Brain microvascular endothelial cell (primary cell): ENCODE measurements at places on chromosomes 1 and 21.

- DNase-seq, result no peak
Measured at GRCh38 chr1:94629259-94630181, 88.0 kb upstream of the F3 start.

DNA sequence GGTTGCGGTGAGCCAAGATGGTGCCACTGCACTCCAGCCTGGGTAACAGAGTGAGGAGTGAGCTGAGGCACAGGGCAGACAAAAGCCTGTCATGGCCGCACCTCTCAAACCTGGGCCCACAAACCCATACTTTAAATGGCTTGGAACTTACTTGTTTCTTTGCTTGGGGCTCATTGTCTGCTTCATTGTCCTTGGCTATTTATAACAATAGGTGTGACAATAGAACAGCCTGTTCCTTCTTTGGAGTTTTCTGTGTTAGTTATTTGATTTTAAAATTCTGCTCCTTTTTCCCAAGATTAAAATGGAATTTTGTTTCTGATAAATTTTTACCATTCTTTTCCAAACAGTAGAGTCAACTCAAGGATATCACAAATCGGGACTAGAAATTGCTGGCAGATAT is 94.7 kb downstream of the PBX1 start:
- no peak for DNase-seq

DNA sequence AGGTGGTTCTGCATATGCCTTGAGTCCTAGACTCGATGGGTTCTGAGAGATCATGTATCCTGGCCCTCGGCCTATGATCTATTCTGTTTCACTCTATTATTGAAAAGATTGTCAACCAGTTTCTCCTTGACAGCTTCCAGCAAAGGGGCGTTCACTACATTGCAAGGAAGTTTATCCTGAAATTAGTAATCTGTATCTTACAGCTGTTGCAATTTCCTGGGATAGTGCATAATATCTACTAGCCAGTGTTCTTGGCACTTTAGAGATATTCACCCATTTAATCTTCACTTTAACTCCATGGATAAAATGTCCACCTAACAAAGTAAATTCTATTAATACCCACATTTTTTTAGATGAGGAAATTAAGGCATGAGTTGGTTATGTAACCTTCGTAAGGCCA is 203.6 kb downstream of the TGFB2 start:
- no peak for DNase-seq

DNA sequence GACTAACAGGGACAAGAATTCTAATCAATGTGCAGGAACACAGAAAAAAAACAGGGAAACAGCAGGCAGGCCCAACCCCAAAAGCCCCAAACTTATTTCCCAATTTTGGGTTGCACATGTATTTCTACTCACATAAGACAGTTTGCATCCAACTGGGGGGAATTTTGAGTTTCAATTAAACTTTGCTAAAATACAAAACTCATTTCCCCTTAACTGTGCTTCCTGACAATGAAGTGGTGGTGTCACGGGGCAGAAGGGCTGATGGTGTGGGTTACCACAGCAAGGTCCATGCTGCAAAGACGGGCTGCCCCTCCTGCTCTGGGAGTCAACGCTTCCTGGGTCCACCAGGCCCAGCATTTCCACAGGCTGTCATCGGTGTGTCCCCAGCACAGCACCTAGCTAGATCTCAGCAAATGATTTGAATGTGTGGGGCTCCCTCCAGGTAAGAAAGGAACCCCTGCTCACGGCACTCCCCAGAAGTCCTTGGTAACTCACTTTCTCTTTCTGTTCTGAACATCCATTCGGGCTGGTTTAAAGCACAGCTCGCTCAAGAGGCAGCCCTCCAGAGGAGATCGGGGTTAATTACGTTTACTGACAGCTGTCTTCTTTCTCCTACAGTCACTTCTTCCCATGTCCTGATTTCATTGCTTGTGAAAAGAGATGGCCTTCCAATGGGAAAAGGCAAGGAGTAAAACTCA is 27.4 kb downstream of the HIVEP3 start:
- DNase-seq, result no peak

DNA sequence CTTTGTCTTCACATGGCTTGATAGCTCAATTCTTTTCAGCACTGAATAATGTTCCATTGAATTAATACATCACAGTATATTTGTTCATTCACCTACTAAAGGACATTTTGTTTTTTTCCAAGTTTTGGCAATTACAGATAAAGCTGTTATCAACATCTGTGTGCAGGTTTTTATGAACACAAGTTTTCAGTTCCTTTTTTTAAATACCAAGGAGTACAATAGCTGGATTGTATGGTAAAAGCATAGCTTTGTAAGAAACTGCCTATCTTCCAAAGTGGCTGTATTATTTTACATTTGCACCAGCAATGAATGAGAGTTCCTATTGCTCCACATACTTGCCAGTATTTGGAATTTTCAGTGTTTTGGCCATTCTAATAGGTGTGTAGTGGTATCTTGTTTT is 4.8 kb upstream of the MCOLN2 start:
- no peak for DNase-seq

- no peak for DNase-seq
Measured at GRCh38 chr1:111214074-111214801, 13.3 kb upstream of the CHI3L2 start.

- DNase-seq, result peak; percentile 87
Measured at GRCh38 chr1:219710529-219711194, 97.8 kb upstream of the ZC3H11B start.

DNA sequence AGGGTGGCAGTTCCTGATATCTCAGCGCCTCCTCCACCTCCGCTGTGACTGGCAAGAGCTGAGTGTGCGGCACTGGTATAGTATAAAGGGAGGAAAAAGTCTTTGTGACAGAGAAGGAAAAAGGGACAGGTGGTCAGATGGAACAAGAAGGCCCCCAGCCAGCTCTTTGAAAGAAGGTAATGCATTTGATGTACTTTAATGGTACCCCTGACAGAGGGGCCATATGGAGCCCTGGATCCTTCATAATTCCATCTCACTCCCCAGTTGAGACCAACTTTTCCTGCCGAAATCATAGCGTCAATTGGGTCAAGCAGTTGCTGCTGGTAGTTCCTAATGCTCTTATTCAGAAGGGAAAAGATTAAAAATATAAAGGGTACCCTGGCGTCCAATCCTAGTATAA is 198.2 kb downstream of the ZNF326 start:
- no peak for DNase-seq

- no peak for DNase-seq
Measured at GRCh38 chr1:226798427-226799411, 59.6 kb upstream of the ITPKB start.

DNA sequence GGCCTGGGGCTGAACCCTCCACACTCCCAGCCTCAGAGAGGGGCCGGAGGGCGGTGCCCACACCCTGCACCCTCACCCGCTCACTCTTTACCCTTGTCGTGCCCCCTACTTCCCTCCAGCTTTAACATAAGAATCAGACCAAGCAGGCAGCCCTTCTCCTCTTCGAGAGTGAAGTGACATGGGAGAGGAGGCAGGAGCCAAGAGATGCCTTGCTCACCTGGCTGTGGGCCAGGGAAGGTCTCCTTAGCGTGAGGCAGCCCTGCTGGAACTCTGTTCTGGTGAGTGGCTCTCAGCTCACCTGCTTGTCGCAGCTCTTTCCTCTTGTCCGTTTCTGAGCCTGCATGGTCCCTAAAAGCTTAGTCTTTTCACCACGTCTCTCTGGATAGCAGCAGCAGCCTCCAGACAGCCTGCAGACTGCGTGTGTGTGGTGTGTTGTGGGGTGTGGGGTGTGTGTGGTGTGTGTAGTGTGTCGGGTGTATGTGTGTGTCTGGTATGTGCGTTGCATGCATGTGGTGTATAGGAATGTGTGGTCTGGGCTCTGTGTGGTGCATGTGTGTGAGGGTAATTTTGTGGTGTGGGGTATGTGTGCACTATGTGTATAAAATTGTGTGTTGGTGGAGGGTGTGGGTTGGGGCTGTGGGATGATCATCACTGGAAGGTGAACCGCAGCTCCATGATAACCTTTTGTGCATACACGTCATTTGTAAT is 86.7 kb downstream of the CCDC185 start:
- no peak for DNase-seq
